ENCODE measurements at places on chromosomes 7 and 10.
A peak's percentile ranks its signal among the peaks of the same experiment; 100 is the strongest.

DNA sequence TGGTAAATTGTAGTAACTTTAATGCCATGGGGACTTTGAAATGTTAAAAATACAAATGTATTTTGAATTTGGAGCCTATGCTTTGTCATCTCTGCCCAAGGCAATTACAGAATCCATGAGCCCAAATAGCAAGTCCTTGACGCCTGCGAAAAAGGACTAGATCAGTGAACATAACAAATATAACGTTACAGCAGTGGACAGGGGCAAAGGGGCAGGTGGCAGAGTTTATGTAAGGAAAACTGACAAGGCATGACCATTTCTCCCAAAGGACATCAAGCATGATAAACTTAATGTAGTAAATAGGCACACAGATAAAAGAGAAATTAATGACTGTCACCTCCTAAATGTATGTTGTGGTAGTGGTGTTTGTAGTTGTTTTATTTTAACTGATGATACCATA lies 297.1 kb downstream of the LRRTM3 start:
- ATAC-seq: no peak

DNA sequence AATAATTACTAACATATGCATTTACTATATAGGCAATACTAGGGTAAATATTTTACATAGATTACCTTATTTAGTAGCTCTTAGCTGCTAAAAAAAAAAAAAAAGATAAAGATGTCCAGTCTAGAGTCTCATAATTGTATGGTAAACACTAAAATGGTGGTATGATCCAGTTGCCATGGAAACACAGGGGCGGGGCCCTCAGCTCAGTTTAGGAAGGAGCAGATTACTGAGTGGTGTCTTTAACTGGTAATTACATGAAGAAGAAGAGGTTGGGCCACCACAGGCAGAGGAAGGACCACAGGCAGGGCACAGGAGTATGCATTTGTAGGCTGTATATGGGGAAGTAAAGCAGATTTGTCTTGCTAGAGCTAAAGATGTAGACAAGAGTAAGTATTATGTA lies 43.7 kb downstream of the ITGB8 start:
- ATAC-seq: no peak

GRCh38 chr7:128954830-128955802 lies 17.4 kb downstream of the IRF5 start:
- ATAC-seq: no peak

DNA sequence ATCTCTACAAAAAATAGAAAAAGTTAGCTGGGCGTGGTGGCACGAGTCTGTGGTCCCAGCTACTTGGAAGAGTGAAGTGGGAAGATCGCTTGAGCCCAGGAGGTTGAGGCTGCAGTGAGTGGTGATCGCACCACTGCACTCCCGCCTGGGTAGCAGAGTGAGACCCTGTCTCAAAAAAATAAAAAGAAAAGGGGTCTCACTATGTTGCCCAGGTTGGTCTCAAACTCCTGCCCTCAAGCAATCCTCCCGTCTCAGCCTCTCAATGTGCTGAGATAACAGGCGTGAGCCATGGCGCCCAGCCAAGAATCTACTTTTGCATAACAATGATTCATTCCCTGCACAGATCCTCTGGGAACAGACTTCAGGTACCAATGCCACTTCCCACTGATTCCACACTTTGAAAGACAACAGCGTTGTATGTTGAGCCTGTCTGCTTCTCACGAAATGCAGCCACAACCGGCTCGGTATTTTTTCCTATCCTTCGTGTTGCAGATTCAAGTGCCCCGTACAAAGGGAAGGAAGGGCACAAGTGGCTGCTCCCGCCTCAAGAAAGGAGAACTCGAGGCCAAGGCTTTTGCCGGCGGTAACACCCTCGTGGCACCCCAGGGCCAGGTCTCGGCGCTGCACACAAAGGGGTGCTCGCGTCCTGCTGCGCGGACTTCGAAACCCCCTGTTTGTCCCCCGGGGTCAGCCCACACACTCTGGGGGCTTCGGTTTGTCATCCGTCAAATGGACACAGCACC lies 745 bp downstream of the DAGLB start:
- peak; percentile 30 for ATAC-seq

DNA sequence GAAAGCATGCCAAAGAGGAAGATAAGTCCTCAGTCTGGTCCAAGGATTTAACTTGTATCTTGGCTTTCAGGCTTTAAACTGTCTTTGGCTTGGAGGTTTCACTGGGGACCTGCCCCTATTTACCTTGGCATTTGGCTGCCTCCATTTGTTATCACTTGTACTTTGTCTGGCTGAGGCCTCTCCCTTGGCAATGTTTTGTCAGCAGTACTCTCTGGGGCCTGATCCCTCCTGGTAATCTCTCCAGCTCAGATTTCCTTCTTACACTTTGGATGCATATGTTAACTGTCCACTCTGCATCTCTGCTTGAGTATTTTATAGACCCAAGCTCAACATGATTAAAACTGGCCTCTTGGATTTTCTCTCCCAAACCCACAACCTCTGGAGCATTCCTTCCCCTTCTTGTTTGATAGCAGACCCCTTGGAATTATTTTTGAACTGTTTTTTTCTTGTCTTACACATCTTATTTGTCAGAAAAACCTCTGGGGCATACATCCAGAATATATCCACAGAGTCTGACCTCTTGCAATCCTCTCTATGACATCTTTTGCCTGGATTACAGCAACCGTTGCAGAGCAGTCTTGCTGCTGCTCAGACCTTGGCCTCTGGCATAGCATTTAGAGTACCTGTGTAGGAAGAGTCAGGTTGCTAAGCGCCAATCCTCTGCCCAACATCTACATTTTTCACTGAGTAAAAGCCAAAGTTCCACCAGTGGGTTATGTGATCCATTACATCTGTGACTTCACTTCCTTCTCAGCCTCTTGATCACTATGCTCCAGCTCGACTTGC lies 35.2 kb downstream of the ZNF487 start:
- ATAC-seq: no peak
